ENCODE measurements at places on chromosomes 4 and X. TPM values are rescaled to one million over a fixed set of nuclear protein-coding genes. Genes with fewer than 3 reads are reported as not detected.

DNA sequence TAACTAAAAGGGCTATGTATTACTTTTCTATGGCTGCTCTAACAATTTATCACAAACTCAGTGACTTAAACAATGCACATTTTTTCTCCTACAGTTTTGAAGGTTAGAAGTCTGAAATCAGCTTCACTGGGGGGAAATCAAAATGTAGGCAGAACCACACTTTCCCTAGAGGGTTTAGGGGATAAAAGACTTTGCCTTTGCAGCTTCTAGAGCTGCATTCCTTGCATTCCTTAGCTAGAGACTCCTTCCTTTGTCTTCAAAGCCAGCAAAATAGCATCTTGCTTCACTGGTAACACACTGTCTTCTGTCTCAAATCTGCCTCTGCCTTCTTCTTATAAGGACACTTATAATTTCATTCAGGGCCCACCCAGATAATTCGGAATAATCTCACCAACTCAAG, 152.4 kb upstream of the SPIN4 start:
- DNase-seq = no peak

UCP1 gene
- 0.15 TPM for total RNA-seq

DNA sequence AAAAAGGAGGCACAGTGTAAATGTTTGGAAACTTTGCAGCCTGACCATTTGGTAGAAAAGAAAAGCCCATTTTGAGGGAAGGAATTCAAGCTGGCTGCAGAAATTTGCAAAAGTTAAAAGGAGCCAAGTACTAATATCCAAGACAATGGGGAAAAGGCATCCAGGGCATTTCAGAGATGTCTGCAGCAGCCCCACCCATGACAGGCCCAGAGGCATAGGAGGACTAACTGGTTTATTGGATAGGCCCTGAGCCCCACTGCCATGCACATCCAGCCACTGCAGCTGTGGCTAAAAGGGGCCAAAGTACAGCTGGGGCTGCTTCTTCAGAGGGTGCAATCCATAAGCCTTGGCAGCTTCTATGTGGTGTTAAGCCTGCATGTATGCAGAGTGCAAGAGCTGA, 104.9 kb downstream of the HS3ST1 start:
- DNase-seq = no peak

DNA sequence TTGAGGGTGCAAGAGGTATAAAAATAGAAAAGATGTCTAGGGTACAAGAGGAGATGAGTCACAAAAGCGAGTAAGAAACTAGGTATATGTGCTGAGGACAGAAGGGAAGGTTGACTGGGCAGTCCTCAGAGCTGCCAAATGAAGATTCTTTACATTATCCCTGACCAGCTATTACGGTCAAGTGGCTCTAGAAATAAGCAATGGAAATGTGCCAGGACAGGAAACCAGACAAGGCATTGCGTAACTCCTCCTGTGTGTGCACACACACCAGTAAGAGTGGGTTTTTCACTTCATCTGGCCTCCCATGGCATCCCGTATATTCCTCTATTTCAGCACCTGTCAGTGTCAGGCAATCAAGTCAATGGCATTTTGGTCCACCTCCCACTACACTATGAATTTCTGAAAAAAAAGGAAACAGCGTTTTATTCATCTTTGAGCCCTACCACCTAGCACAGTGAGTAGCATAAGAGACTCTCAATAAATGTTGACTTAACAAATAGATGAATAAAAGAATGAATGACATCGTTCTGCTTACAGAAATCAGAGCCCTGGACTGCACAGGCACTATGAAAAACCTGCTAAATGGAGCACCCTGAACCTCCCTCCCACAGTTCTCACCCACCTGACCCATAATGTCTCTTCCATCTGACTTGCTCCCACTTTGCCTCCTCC, 62.6 kb upstream of the KLF3 start:
- DNase-seq = no peak

GRCh38 chrX:11867610-11868345, 109.7 kb downstream of the MSL3 start:
- no peak for DNase-seq

GRCh38 chr4:107552306-107552705, 167.7 kb downstream of the PAPSS1 start:
- no peak for DNase-seq

GRCh38 chr4:160020804-160021203, 917.9 kb downstream of the RAPGEF2 start:
- DNase-seq = no peak

DNA sequence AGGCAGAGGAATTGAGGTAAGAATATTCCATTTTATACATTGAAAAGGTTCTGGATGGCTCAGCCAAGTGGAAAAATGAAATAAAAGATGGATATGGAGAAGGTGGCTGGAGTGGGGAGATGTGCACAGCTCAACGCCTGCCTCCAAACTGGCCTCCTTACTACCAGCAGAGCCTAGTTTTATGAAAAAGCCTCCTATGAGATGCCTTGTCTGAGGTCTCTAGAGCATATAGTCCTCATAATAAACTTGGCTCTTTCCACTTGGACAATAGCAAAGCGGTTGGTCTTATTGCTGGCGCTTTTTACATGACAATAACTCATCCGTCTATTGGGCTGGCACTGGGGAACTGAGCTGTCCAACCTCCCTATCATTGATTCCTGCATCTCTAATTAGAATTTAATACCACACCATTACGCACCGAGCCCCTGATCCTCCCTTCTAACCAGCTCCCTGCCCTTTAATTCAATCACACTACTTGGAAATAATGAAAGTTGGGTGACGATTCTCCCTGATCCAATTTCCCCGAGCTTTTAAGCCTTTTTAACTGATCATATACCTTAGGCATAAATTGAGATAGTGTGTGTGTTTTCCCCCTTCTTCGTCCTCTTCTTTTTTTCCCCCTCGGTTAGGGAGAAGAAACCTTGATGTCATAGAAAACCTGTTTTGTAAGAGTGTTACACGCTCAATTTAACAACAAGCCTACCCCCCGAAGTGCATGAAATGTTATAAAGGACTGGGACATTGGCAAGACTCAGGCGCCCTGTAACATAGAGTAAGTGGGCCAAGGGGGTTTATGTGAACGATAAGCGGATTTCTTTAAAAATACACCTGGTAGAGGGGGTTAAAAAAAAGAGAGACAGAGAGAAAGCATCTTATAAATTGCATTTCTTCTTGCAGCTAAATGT, at the start of gene PHOX2B:
TSS of gene PHOX2B (minus strand) at position 155 of the 905 bp plus-strand sequence. CDS start at position 40, 115 bp downstream.
- no peak for DNase-seq

- peak; percentile 56 for DNase-seq
Observed at GRCh38 chrX:77160301-77160700, 286.9 kb upstream of the FGF16 start.

DNA sequence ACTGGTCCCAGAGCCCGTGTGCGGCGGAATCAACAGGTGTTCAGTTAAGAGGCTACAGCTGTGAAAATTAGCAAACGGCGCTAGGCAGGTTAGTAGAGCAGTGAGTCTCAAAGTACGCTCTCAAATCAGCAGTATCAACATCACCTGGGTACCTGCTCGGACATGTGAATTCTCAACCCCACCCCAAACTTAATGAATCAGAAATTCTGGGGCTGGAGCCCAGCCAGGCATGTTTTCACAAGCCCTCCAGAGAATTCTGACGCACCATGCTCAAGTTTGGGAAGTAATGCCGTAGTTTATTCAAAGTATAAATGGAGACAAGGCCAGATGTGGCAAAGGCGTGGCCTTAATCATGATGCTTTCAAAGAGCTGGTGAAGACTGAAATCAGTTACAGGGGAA, 58.2 kb upstream of the PTCHD1 start:
- DNase-seq = no peak

PDLIM5 gene
- total RNA-seq = 51.5 TPM

Measured in WTC11 (cell line).